ENCODE measurements at places on chromosomes 11 and 22.

- no peak for DNase-seq
These were observed 45.2 kb downstream of the MORC2 start for GRCh38 chr22:30923168-30923900.

GRCh38 chr11:35785287-35786167, 123.0 kb downstream of the TRIM44 start:
- no peak for DNase-seq

DNA sequence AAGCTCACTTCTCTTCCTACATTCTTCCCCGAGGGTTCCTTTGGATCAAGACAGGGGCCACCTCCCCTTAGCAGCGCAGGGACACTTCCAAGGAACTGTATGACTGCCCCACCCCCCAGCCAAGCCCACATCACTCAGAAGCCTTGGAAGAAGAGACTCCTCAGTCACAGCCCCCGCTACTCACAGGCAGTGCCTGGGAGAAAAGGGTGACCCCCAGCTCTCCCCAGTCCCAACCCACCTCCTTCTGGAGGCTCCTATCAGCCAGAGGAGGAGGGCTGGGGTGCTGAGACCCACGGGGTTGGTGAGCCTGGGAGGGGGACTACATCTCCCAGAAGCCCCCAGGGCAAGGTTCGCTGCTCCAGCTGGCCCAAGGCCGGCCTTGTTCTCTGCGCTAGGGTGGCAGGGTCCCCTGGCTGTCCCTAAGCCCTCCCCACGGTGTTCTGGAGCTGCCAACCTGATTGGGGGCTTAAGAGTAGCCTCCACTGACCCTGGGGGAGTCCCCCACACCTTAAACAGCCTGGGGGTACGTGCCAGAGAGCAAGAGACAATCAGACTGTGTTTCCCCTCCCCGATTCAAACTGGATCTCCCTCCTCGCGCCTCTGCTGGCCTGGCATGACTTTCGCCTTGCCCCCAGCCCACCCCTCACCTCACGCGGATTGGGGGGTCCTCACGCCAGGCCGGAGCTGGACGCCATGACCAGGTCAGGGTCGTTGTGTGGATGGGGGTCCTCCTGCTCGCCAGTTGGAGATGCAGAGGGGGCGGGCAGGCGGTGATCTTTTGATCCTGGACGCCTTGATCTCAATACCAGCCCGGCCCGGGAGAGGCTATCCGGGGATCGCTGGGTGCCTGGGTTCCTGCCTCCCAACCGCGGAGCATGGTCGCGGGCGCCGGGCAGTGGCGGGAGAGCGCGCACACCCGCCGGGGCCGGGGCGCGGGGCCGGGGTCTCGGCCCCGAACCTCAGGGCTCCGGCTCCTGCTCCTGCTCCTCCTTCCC, 838 bp downstream of the BCL9L start:
- peak; percentile 76 for DNase-seq

DNA sequence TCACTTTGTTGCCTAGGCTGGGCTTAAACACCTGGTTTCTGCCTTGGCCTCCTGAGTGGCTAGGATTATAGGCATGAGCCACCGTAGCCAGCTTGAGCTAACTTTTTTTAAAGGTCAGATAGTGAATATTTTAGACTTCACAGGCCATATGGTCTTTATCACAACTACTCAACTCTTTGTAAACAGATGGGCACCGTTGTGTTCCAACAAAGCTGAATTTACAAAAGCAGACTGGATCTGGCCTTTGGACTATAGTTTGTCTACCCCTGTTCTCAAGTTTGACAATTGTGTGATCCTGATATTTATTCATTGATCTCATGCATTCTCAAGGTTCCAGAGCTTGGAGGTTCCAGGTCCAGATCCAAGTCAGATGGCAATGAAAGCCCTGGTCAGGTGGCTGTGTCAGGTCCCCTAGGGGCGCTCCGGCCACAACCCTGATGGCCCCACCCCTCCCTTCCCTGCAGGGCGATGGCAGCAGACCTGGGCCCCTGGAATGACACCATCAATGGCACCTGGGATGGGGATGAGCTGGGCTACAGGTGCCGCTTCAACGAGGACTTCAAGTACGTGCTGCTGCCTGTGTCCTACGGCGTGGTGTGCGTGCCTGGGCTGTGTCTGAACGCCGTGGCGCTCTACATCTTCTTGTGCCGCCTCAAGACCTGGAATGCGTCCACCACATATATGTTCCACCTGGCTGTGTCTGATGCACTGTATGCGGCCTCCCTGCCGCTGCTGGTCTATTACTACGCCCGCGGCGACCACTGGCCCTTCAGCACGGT, 15.8 kb downstream of the P2RY2 start:
- no peak for DNase-seq

- no peak for DNase-seq
These were observed 114.1 kb upstream of the MTMR2 start for GRCh38 chr11:96038046-96038445.

GRCh38 chr11:2275334-2276279, 5.2 kb upstream of the ASCL2 start:
- no peak for DNase-seq

DNA sequence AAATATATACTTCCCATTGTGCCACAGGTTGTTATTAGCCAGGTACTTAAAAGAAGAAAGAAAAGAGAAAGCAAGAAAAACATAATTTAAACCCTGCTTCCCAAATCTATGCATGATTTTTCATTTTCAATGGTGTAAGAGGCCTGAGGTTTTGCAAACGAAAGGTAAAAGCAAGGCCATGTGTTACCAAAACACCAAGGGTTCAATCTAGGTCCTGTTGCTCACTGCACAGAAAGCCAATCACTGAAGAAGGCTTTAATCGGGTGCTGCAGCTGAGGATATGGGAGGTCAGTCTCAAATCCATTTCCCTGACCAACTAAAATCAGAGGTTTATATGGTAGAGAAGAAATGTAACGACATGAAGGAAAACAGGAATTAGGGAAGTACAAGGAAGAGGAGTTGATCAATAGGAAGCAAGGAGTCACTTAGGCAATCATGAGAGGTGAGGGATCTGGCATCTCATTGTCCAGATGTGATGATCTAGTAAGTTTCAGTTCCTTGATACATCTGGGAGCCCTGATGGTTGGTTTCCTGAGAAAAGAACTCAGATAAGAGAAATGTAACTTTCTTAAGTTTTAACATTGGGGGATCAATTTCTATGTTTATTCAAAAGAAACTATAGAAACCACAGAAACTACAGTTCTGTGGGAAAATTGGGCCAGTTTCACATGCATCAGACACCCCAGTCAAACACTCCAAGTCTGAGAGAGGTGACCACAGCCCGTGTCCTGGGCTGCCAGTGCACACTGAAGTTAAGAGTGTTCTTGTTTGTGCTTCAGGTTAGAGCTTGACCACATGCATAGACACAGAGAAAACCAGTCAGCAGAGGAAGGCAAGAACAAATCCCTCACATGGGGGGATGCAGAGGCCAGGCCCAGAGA, 18.1 kb upstream of the DKK3 start:
- no peak for DNase-seq

DNA sequence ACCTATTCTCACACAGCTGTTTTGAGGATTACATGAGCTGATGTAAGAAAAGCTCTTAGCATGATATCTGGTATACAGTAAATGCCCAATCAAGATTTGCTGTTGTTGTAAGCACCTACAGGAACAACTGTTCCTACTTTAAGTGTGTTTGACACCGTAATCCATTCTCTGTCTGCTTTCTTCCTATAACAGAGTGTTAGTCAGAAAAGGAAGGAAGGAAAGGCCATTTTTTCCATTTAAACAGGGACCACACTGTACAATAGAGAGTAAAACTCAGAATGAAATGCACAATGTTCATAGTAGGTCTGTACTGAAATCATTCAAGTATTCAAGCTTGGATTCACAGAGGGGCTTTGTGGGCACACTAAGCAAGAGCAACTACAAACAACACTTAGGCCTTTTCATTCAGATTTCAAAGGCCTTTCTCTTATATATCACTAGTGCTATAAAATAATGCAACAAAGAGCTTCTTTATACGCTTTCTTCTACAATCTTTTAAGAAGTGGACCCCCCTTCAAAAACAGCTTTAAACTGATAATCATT, 21.5 kb downstream of the MTCH2 start:
- DNase-seq: no peak

GRCh38 chr22:47115921-47116320, 353.5 kb downstream of the TBC1D22A start:
- no peak for DNase-seq

DNA sequence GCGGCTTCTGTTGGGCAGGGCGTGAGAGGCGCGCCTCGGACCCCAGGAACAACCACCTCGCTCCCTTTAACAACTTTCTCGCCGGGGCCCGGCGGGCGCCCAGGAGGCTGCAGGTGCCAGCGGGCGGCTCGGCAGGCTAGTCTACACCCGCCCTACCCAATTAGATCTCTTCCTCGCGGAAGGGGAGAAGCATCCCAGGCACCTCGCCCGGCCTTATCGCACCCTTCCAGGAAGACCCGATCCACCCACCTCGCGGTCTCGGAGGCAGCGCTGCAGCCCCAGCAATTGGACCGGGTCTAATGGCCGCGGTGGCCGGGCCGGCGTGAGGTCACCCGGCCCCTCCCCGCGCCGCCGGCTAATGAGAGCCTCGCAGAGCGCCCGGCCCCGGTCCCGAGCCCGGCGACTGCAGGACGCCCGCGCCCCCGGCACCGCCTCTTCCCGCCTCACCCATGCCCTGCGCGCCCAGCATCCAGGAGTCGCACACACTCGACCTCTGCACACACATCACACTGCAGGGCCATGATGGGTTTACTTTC, at the start of gene PLAAT3:
PLAAT3 (minus strand) TSS at position 298 of the 536 bp plus-strand sequence. CDS start 419 bp downstream, outside the sequence.
- DNase-seq: peak; percentile 73

- no peak for DNase-seq
These were observed 12.3 kb upstream of the MARK2 start for GRCh38 chr11:63826471-63827190.

DNA sequence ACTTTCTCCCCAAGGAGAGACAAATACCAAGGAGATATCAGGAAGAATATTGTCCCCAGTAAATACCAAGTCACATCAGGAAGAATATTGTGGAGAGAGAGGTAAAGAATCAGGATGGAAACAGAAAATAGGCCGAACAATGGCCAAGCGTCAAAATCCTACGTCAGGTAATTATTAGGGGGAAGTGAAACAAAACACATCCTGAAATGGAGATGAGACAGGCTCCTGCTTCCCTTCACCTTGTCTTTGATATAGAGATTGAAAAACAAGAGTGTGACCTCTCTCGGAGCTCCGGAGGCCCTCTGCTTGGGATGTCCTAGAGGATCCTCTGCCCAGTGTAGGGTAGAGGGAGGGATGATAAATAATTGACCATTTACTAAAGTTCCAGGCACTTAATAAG, 27.4 kb upstream of the IZUMO1R start:
- no peak for DNase-seq

- no peak for DNase-seq
These were observed 3.7 kb downstream of the SNX19 start for GRCh38 chr11:130912552-130912951.

DNA sequence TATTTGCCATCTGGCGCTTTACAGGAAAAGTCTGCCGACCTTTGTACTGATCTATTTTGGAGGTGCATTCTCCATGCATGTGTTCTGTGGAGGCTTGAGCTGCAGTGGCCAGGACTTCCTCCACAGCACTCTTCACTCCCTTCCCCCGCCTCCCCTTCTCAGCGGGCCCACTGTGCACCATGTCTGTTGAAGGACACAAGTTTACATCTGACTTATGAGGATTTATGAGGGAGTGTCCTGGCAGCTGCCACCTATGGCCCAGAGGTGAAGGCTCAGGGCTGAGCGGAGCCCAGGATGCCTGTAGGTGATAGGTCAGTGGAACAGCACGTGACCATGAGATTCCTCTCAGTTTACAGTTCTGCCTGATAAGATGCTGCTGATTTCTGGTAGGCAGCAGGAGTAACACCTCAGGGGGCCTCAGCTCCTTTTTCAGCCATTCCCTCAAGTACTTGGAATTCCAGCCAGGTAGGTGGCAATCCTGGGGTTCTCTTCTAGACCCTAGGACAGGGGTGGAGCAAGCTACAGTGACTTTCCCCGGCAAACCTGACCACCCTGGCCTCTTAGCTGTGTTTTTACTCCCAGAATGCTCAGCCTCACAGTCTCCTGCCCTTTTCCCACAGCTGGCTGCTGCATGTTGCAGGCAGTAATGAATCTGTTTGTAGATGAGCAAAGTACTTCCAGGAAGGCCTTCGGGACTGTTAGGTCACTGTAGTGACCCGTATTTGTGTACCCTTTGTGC, 59.9 kb downstream of the PPFIBP2 start:
- peak; percentile 46 for DNase-seq

DNA sequence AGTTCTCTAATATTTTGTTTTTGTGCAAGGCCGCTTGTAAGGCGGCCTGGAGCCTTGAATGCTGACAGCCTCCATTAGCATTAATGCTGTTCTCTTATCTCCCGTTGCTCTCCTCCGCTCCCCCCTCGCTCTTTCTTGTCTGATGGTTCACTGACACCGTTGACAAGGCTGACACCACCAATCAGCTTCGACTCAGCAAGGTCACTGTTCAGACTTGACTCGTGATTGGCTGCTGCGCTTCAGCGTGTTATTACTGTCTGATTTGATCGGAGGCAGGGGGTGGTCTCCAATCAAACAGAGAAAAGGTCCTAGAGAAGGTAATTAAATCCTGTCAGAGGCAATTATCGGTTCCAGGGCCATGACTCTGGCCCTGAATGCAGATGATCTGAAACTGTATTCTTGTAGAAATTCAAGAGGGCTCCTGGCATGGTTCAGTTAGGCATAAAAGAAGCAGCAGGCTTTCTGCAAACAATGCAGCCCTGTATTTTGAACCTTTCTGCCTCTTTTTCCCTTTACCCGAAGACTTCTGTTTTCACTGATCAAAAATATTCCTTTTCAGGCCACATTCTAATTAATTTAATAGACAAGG, 49.3 kb upstream of the MPPED2 start:
- peak; percentile 33 for DNase-seq

DNA sequence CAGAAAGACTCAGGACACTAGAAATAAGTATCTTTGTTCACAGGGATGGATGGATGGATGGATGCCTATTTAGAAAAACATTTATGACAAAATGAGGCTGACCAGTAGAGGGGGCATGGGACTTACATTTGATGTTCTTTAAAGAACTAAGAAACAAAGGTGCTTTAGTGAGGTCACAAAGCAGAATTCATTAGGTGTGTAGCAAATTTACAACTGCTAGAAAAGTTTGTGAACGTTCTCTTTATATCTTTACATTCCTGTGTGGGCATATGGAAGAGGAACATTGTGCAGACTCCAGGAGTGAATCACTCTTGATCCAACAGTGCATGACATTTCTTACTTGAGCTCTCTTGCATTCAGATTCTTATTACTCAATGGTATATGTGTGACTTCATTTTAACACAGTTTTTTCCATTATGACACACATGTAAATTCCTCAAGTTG, 15.8 kb upstream of the SIK2 start:
- DNase-seq: no peak

DNA sequence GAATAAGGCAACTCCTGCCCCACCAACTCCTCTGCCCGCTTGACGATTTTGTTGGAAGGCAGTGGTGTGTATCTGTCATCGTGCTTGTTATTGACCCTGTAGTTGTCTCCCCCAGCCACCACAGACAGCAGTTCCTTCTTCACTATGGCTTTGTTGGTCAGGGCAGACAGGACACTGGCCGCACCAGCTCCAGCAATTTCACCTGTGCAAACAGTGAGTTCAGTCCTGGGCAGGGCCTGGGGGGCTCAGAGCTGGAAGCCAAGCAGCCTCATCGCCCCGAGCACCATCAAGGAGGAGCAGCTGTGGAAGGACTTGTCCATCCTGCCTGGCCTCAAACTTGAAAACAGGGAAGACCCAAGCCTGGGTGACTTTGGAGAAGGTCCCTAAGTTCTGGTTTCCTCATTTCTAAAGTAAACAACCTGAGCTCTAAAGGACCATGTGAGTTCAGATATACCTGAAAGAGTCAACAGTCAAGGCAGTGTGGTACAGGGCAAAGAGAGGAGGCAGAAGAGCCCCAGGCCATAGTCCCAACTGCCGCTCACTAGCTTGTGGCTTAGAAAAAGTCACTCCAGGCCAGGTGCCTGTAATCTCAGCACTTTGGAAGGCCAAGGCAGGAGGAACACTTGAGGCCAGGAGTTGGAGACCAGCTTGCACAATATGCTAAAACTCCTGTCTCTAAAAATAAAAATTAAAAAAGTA, 4.6 kb downstream of the PLAAT2 start:
- no peak for DNase-seq
